Fibroblast of skin of scalp (primary cell): ENCODE measurements at places on chromosomes 4 and X.

DNA sequence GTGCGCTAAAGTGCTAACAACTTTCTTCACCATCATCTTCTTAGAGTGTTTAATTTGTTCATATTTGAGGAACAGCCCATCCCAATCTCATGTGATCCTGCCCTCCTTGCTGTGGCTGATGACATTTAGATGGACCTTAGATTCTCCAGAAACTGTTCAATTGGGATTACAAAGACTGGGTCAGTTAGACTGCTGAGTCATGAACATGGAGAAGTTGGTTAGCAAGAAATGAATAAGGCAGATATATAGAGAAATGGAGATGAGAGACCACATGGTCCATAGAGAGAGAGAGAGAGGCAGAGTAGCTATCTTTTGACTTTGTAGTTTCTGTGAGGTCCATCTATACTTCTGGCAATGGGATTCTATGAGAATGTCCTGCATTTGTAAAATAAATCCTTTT is 275.9 kb downstream of the GLUD2 start:
- DNase-seq = no peak

- no peak for DNase-seq
Observed at GRCh38 chrX:3026074-3026815, 15.0 kb upstream of the ARSF start.

GRCh38 chrX:151359931-151360871 is 36.8 kb upstream of the VMA21 start:
- peak; percentile 12 for DNase-seq

- no peak for DNase-seq
Observed at GRCh38 chrX:45485719-45486118, 285.0 kb upstream of the DIPK2B start.

GRCh38 chr4:8537041-8537461 is 43.1 kb upstream of the GPR78 start:
- DNase-seq = peak; percentile 88

DNA sequence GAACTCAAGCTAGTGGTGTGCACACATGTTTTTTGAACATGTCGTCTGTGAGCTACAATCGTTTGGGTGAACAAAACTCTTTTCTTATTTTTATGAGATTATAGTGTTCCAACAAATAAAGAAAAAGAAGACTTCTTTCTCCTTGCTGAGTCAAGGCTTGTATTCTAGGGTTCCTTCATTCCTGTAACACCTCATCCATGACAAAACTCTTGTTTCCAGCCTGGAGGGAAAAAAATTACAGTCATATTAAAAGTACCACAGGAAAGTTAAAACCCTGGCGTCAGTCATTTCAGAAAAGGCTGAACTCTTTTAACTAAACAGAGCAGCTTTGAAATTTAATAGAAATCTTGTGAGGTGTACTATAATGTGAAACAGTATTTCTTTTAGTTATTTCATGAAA is 79.2 kb upstream of the BOD1L1 start:
- no peak for DNase-seq

DNA sequence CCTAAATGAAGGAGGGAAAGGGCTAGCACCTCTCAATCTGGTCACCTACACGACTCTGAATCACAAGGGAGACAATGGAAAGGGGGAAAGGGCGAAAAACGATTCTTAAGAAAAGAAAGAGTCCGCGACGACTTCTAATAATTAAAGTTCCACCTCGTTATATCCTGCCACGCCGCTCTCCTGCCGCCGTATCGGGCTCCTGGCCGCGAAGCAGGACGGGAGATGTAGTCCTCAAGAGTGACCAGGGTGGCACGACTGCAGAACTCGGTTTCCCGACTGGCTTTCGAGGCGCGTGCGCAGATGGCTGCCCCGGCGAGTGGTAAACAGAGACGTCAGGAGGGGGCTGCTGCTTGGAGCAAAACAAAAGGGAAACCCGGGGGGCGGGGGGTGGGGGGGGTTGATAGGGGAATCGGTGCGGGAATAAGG is at the start of gene FOXO4:
Gene FOXO4 (plus strand): TSS at position 297 of the 426 bp plus-strand sequence. CDS start 678 bp downstream, outside the sequence.
- peak; percentile 82 for DNase-seq

GRCh38 chr4:150264595-150265161 is 186.4 kb downstream of the DCLK2 start:
- peak; percentile 78 for DNase-seq

GRCh38 chr4:82748810-82749470 is 49.7 kb downstream of the SCD5 start:
- no peak for DNase-seq

DNA sequence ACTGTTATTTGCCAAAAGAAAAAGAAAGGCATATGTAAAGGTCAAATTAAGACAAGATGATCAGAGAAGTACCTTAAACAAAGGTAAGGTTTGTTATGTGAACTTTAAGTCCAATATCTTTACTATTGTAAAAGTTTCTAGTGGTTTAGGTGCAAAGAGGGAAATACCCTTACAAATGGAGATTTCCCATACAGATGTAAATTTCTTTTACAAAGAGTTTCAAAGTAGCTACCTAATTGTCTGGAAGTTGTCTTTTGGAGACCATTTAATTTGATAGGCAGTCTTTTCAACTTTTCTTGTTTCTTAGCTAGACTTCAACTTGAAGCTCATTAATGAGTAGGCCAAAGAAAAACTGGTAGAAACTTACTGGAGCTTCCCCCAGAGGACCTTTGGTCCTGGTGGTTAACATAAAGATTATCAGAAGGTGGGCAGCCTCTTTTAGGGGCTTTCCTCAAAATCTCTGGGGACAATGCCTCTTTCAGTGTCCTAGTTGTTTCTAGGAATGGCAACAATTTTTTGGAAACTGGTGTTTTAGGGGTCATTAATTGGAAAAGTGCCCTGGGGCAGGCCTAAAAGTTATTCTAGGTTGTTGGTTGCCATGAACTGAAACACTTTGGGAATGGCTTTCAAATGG is 297.3 kb downstream of the GUCY2F start:
- DNase-seq = no peak

- DNase-seq = no peak
Observed at GRCh38 chr4:111957116-111957515, 188.1 kb upstream of the FAM241A start.

GRCh38 chr4:142091691-142092182 is 455.4 kb downstream of the IL15 start:
- DNase-seq = peak; percentile 86

DNA sequence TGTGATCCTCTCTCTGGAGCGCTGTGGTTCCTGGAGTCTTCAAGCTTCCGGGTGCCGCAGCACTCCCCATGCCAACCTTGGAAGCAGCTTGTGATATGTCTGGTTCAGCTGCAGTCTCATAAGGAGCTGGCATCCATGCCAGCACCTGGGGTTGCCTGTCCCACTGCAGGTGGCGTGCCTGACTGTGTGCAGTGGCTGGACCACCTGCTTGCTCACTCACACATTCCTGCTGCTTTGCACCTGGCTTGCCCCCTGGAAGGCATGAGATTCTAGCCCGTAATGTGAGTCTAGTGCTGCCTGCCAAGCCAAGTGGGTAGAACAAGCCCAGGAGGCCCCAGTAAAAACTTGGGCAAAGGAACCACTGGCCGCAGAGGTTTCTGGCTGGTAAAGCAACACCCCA is 687.2 kb upstream of the AADAT start:
- no peak for DNase-seq

- DNase-seq = no peak
Observed at GRCh38 chrX:71103110-71103983, 3.2 kb downstream of the CXorf65 start.

- no peak for DNase-seq
Observed at GRCh38 chr4:2768124-2768523, 12.0 kb upstream of the TNIP2 start.

DNA sequence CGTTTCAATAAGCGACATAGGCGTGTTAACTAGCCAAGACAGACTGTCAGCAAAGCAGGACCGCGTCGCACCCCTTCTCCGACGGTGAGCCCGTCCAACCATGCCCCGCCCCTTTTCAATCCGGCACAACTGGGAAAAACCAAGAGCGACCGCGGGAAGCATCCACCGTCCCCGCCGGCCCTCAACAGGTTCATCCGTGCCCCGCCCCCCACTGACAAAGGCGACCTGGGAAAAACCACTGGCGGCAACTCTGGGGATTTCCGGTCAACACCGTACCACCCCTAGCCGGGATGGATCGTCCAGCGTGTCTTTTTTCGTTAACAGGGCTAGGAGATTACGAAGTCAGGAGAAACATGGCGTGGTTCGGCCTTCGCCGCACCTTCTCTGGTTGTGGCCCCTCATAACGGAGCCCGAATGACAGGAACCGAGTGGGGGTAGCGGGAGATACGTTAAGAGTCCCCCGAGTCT is 377 bp downstream of the TIMM17B start:
- DNase-seq = peak; percentile 63

GRCh38 chr4:174626342-174627008 is 104.2 kb upstream of the HPGD start:
- no peak for DNase-seq

DNA sequence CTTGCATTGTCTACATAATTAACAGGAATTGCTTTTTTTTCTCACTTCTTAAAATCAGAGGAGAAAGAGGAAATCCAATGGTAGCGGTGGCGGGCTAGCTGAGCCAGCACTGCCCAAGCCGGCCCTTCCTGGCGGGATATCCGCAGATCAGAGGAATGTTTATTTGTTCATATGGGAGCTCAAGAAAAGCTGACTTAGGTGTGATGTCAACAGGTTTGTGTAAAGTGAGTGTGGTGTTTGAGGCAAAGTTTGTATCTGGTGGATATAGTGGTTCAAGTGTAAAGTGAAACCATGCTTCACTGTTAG is 466 bp upstream of the SLC39A8 start:
- DNase-seq = no peak

- DNase-seq = peak; percentile 30
Observed at GRCh38 chrX:44785652-44786051, 58.2 kb upstream of the DUSP21 start.

DNA sequence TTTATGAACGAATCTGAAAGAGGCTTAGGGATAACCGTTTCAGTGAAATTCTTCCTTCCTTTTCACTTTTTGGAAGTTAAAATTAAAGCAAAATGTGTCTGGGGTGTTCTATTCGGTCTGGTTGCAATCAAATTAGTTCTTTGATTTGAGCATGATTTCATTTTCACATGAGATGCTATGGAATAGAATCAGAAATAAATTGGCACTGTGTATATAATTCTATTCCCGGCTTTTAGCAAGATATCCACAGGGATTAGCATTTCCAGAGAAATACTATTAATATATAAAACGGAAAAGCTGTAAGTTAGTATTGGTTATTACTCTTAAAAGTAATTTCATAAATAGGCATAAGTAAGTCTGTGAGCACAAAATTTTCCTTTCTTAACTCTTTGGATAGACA is 1676.8 kb upstream of the PCDH7 start:
- no peak for DNase-seq

DNA sequence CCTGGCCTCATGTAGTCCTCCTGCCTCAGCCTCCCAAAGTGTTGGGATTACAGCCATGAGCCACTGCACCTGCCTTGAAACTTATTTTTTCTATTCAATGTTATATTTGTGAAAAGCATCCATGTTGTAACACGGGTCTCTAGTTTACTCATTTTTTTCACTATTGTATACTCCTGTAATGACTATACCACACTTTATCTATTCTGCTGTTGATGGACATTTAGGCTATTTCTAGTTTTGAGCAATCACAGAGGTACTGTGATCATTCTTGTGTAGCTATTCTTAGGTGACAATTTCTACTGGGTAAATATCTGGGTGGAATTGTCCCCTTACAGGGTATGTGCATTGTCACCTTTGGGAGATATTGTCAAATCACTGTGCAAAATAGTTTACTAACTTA is 3.6 kb downstream of the DRP2 start:
- DNase-seq = no peak

GRCh38 chrX:155949098-155949497 is 48.4 kb upstream of the IL9R start:
- DNase-seq = no peak

DNA sequence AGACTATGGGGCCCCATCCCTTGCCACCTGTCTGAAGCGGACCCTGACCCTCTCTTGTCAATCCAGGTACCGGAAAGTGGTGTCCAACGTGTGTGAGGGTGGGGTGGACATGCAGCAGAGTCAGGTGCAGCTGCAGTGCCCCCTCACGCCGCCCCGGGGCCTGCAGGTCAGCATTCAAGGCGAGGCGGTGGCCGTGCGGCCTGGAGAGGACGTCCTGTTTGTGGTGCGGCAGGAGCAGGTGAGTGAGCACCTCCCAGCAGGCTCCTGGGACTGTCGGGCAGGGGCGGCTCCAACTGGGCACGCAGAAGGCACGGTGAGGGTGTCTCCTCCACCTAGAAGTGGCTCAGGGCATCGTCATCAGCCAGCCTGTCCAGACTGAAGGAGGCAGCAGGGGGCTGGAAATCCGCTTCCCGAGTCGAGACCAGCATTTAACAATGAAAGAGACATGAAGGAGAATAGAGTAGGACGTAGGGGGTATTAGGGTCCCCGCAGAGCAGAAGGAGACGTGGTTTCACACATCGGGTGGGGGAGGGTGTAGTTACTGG is 221.6 kb downstream of the AFAP1 start:
- DNase-seq = no peak

DNA sequence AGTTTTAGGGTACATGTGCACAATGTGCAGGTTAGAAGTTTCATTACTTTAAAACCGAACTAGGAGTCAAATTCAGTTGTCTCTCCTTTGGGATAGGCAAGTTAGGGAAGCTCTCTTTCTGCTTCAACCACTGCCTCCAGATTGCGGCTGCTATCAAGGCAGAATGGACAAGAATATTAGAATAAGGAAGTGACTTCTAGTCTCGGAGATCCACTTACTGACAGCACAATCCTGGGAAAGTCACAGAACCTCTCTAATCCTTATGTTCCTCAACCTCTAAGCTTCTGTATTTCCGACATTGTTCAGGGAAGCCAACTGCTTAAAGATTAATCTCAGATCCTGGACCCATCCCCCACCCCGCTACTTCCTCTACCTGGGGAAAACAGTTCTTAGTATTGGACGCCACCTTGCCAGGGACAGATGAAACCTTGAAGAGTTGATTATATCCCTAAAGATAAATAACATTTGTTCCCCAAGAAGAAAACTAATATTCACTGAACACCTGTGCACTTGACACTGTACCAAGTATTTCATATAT is 2.1 kb downstream of the NUP62CL start:
- DNase-seq = no peak

DNA sequence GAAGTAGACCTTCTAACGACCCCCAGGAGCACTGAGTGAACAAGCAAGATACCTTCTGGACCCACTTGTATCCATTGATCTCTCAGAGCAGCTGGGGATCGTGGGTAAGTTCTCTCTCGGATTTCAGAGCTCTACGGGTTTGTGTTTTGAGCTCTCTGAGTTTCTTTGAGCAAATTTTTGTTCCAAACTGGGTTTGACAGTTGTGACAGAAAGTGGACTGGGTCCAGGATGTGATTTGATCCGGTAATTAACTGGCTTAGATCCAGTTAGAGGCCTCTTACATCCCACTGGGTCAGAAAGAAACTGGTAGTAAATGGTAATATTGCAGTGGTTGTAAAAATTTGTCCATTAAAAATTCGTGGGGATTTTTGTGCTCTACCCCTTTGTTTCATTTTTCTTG is 459.2 kb downstream of the INPP4B start:
- DNase-seq = no peak

DNA sequence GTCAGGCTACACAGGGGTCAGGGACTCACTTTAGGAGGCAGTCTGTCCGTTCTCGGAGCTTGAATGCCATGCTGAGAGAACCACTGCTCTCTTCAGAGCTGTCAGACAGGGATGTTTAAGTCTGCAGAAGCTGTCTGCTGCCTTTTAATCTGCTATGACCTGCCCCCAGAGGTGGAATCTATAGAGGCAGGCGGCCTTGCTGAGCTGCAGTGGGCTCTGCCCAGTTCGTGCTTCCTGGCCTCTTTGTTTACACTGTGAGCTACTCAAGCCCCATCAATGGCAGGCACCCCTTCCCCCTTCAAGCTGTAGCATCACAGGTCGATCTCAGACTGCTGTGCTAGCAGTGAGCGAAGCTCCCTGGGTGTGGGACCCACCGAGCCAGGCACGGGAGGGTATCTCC is 31.5 kb upstream of the UNC5C start:
- DNase-seq = no peak

- no peak for DNase-seq
Observed at GRCh38 chrX:2387614-2388239, 113.0 kb downstream of the DHRSX start.
